DMS153 (cell line): ENCODE measurements at places on chromosomes 4 and X.

- DNase-seq: no peak
Measured at GRCh38 chr4:185151296-185151695, 8.2 kb downstream of the SLC25A4 start.

- no peak for DNase-seq
Measured at GRCh38 chr4:7596918-7597606, 162.3 kb upstream of the PSAPL1 start.

DNA sequence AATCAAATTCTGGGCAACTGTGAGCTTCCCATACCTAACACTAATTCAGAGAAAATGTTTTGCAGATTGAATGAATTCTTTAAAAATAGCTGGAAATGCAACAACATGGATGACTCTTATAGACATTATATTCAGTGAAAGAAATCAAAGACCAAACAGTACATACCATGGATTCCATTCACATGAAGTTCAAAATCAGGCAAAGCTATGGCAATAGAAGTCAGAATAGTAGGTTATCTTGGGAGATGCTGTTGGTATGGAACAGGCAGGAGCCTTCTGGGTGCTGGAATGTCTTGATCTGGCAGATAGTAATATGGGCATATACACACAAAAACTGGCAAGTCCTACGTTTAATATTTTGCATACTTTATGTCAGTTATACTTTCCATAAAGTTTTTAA lies 25.5 kb upstream of the CBLL2 start:
- no peak for DNase-seq

DNA sequence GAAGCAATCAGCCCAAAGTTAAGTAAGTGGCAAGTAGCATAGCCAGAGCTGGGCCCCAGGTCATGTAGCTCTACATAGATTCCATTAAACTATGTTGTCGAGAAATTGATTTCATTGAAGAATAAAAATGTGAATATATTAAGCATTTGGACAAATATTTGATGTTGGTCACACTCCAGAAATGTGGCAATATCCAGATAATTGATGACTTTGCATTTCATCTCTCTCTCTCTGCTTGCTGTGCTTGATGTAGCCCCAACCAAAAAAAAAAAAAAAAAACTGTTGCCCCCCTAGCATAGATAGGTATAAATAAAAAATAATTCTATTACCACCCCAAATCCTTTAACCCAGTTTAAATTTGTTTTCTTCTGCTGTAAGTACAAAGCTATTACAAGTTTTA lies 7.5 kb upstream of the NDST3 start:
- DNase-seq: no peak

GRCh38 chrX:55450259-55450658 lies 1.7 kb upstream of the MAGEH1 start:
- DNase-seq: no peak

GRCh38 chrX:15906041-15906943 lies 51.7 kb upstream of the AP1S2 start:
- DNase-seq: no peak

GRCh38 chr4:133062851-133063250 lies 86.2 kb upstream of the PCDH10 start:
- DNase-seq: no peak

DNA sequence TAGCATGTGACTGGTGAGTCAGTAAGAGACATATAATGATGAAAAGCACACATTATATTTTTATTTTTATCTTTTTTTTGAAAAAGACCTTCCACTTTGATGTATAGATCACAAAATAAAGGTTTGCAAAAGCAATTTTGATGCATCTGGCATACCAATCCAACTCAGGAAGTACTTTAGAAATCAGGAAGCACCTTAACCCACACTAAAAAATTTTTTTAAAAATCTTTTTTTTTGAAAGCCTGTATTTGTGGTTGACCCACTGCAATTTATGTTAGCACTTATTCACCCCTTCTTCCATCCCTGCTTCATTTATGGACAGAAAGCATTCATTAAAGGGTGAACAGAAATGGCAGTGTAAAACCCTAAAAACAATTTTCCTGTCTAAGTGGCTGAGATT lies 16.6 kb downstream of the TMEM255A start:
- DNase-seq: no peak

GRCh38 chrX:141742666-141743065 lies 44.1 kb upstream of the SPANXD start:
- DNase-seq: no peak

DNA sequence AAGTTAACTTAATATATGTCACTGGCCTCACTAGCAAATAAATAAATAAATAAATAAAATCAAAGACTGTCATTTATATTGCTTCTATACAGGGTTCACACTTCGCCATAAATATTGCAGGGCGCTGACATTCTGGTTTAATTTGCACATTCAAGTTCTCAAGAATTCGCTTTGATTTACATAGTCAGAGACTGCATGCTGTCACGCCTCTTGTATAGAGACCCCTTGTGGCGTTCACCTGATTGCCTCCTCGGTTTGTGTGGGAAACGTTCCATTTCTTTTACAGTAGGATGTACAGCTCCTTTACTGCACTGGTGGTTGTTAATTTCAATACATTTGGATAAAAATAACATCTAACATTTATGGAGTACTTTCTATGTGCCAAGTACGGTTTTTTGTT lies 71.3 kb upstream of the ADGRG2 start:
- no peak for DNase-seq

DNA sequence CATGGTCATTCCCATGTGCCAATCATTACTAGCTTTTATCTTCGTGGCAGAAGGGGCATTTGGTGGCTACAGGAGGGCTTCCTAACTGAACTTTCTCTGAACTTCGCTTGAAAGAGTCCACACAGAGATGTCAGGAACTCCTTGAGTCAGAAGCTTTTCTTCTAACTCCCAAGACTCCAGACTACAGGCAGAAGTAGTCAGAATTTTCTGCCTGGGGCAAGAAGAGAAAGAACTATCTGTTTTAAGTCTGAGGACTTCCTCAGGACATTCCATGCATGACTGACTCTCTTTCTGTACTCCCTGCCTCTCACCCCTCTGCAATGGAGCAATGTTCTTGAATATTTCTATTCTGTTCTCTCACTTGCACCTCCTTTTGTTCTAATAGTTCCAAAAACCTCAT lies 170.5 kb upstream of the TBC1D9 start:
- no peak for DNase-seq

GRCh38 chr4:30269850-30270249 lies 450.3 kb upstream of the PCDH7 start:
- no peak for DNase-seq

DNA sequence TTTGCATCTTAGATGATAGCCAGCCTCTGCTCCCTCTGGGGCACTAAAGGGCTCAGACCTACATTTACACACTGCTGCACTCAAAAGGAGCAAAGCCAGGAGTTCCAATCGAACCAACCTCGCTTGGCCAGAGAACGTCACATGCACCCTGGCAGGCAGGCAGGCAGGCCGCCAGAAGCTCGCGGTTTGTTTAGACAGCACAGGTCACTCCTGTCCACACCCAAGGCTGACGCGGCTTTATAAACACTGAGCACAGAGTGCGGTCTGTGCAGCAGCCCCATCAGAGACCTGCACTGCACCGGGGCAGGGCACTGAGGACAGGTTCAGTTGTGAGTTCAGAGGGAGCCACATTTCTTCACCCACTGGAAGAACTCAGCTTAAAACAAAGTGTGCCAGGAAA lies 143.9 kb downstream of the BCOR start:
- DNase-seq: peak; percentile 74

- DNase-seq: no peak
Measured at GRCh38 chr4:42519803-42520417, 122.6 kb downstream of the SHISA3 start.

GRCh38 chr4:153186046-153186728 lies 18.1 kb upstream of the TRIM2 start:
- no peak for DNase-seq

DNA sequence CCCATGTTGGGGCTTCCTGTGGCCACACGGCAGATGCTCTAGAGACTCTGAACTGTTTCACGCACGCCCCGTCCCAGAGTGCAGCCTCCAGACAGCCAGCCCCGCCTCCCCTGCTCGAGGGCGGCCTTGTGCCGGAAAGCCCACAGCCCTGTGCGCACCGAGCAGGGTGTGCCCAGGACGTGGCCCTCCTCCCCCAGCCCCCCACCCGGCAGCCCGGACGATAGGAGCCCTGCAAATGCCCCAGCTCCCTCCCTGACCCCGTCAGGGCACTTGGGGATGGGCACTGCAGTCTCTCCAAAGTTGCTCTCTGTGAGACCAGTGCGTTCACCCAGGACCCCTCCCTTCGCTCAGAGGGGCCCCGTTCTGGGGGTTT lies 37.3 kb downstream of the ADRA2C start:
- DNase-seq: no peak

DNA sequence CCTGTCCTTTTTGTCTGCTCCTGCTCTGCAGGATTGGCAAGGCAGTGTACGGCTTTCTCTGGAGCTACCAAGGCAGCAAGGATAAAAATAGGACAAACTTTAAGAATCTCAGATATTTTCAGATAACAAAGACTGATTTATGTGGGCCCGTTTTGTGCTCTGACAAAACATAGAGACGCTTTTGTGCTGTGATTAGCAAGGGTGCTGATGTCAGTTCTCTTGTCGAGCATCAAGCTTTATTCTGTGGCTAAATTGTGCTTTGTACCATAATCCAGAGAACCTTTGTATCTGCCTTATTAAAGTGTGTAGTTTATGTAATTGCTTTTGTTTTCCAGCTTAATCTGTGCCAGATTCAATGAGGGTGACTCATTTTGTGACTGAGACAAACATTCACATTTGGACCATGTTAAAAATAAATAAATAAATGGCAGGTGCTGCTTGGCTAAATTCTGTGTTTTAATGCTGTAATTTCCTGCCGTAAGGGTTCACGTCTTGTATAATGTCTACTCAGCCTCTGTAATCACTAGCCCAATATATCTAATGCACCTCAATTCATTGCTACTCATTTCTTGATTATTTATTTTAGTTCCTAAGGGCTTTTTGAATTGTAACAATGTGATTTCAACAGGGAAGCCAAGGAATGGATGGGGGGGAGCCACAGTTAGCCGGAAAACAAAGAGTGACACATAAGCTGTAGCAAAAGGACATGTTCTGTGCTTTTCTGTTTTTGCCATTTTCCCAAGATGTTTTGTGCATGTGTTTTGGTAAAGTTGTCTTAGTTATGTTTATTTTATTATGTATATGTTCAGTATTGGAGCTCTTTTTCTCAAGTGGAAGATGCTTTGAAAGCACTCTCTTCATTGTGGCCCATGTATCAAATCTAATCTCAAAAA lies 75.1 kb downstream of the GAB1 start:
- DNase-seq: peak; percentile 63

GRCh38 chrX:137567682-137568232 lies 1.8 kb downstream of the ZIC3 start:
- DNase-seq: no peak
